ENCODE measurements at places on chromosomes 1 and 21.

DNA sequence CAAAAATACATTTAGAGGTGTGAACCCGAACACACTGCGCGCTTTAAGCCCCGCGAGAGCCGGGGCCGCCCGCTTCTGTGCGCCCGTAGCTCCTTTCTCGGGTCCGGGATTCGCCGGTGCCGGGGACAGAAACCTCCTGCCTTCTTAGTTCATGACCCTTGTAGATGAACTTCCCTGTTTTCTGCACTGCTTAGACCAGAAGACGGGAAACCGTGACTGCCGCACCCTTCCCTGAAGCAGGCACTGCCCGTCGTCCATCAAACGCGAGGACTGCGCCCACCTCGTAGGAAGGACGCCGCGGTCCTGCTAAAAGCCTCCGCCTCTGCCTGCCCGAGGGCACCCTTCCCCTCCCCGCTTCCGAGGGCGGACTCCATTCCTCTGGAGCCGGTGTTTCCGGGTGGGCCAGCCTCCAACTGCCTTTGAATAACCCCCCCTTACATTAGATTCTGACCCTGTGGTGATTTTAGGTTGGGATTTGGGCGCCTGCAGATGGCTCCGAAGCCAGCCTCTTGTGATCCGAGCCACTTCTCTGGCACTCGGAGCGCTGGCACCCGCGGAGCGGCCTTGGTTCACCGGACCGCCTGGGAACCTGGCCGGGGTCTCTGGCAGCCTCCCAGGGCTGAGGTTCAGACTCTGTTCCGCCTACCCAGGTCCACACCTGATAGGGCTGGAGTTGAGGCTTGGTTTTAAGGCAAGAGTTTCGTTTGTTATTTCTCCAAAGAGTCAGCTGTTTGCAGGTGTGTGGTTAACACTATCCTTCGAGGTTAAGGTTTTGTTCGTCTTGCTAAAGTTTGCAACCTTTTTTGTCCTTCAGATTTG is 1.2 kb upstream of the PTTG1IP start:
- H3K4me3 ChIP-seq = peak overlapping the region; percentile 92
- peak overlapping the region; percentile 96 for H3K27ac ChIP-seq
- H3K27me3 ChIP-seq = no peaks in the 10 kb centered on the region
- H3K4me1 ChIP-seq = peaks cover 40% of the 10 kb centered on the region
- H3K36me3 ChIP-seq = no peaks in the 10 kb centered on the region

GRCh38 chr1:154270833-154271232 is 1.6 kb upstream of the HAX1 start:
- H3K27me3 ChIP-seq = no peaks in the 10 kb centered on the region
- no peak overlapping the region for H3K4me3 ChIP-seq
- peaks cover 26% of the 10 kb centered on the region for H3K4me1 ChIP-seq
- H3K36me3 ChIP-seq = peaks cover 75% of the 10 kb centered on the region

- no peaks in the 10 kb centered on the region for H3K27me3 ChIP-seq
- no peaks in the 10 kb centered on the region for H3K36me3 ChIP-seq
- no peaks in the 10 kb centered on the region for H3K4me1 ChIP-seq
- H3K27ac ChIP-seq = no peak overlapping the region
- DNase-seq = no peak
Observed at GRCh38 chr1:22247527-22248245, 104.8 kb upstream of the WNT4 start.

- no peak overlapping the region for H3K4me3 ChIP-seq
- no peaks in the 10 kb centered on the region for H3K36me3 ChIP-seq
- H3K27me3 ChIP-seq = no peaks in the 10 kb centered on the region
- no peak for DNase-seq
- H3K27ac ChIP-seq = no peak overlapping the region
Observed at GRCh38 chr1:35151220-35151619, 41.7 kb downstream of the SFPQ start.

DNA sequence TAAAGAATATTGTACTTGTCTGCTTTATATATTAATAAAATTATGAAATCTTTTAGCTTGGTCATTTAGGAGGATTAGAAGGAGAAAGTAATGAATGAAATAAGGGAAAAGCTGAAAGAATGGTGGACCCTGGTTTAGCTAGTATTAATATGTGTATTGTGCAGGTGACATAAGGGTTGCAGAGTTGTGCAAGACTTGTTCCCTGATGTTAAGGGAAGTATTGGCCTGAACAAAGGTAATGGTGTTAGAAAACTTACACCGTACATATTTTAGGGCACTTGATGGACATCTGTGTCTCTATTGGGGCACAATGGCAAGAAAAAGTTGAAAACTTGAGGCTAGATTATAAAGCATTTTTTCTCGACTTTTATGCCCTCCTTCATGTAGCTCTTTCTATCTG is 32.2 kb downstream of the SOAT1 start:
- no peak overlapping the region for H3K27ac ChIP-seq
- H3K4me1 ChIP-seq = no peaks in the 10 kb centered on the region
- H3K27me3 ChIP-seq = no peaks in the 10 kb centered on the region
- DNase-seq = no peak
- H3K4me3 ChIP-seq = no peak overlapping the region

DNA sequence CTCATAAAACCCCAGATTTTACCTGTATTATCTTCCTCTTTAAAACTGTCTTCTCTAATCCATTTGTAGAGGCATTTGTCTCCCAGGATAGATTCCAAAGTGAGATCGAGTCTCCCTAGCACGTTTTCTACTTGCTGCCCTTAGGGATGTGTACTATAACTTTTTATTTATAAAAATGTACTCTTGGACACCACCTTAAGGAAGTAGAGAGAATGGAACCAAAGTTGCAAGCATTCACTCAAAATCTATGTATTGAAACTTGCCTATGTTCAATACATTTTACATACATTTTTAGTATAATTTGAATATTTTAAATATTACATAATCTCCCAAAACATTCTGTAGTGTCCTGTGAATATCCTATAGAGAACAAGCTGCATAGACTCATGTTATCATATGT is 842 bp upstream of the SPRR2A start:
- no peak overlapping the region for H3K4me3 ChIP-seq
- no peaks in the 10 kb centered on the region for H3K36me3 ChIP-seq
- H3K27me3 ChIP-seq = no peaks in the 10 kb centered on the region
- no peak for DNase-seq

GRCh38 chr1:4696753-4697152 is 42.3 kb downstream of the AJAP1 start:
- no peaks in the 10 kb centered on the region for H3K4me1 ChIP-seq
- no peak for DNase-seq
- H3K4me3 ChIP-seq = no peak overlapping the region
- no peak overlapping the region for H3K27ac ChIP-seq

- no peak for DNase-seq
- peaks cover 33% of the 10 kb centered on the region for H3K4me1 ChIP-seq
- no peaks in the 10 kb centered on the region for H3K36me3 ChIP-seq
- H3K27ac ChIP-seq = peak overlapping the region; percentile 71
- no peaks in the 10 kb centered on the region for H3K27me3 ChIP-seq
Observed at GRCh38 chr1:184945678-184946412, 28.5 kb downstream of the NIBAN1 start.

DNA sequence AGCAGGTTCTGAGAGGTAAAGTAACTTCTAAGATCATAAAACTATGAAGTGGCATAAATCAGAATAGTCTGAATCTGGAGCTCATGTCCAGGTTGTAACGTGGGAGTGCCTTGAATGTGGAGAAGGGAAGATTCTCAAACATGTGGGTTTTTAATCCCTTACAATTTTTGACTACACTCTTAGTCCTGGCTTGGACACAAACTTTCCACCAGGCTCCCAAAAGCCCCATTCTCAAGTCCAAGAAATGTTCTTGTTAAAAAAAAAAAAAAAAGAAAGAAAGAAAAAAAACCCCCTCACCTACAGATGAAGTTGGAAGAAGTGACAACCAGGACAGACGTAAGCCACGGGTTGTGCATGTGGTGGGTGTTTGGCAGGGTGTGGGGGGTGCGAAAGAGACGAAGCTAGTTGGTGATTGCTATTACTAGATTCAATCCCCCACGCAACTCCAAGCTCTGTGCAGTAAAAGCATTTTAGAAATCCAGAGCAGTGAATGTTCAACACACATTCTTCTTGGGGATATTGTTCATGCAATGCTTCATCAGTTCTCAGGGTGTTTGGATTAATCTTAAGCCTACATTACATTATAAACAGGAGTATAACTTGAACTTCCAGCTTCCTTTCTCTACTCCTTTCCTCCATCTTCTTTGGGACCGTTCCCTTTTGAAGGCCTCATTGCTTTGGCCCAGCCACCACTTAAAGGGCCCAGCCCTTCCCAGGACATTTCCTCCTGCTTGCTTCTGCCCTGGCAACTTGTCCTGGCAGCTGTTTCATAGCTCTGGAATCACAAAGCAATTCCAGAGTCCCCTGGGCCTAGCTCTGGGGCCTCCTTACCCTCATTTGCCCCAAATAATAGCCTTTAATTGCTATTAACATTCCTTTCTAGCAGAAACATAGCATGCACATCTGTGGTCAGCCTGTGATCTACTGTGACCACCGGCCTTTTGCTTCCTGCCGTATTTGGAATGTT is 41.8 kb downstream of the PHC2 start:
- H3K36me3 ChIP-seq = no peaks in the 10 kb centered on the region
- DNase-seq = no peak
- no peaks in the 10 kb centered on the region for H3K4me1 ChIP-seq
- H3K4me3 ChIP-seq = no peak overlapping the region

DNA sequence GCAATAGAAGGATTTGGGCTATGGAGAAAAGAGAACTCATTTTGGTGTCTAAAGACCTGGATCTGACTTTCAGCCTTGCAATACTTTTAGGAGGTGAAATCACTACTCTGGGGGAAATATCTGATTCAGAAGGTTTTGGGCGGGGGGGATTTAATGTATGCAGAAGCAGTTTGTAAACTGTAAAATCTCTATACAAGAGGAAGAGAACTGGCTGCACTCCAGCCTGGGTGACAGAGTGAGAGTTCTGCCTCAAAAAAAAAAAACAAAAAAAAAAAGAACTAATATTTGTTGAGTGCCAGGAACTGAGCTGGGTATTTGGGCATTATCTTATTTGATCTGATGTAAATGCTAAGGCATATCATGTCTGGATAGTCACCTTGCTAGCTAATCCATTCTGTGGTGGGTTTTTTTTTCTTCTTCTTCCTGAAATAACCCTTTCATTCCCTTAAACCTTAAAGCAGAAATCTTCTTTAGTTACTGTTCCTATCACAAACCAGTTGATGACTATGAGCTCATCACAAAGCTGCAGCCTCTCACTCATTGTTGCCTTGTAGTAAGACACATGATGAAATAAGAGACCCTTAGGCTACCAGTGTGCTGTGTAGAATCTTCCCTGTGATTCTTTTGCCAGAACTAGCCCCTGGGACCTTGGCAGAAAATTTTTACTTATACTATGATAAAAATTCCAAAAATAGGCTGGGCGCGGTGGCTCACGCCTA is 35.6 kb upstream of the SLC16A1 start:
- no peaks in the 10 kb centered on the region for H3K27me3 ChIP-seq
- no peak overlapping the region for H3K27ac ChIP-seq
- no peaks in the 10 kb centered on the region for H3K4me1 ChIP-seq
- no peak for DNase-seq
- H3K4me3 ChIP-seq = no peak overlapping the region
- no peaks in the 10 kb centered on the region for H3K36me3 ChIP-seq

DNA sequence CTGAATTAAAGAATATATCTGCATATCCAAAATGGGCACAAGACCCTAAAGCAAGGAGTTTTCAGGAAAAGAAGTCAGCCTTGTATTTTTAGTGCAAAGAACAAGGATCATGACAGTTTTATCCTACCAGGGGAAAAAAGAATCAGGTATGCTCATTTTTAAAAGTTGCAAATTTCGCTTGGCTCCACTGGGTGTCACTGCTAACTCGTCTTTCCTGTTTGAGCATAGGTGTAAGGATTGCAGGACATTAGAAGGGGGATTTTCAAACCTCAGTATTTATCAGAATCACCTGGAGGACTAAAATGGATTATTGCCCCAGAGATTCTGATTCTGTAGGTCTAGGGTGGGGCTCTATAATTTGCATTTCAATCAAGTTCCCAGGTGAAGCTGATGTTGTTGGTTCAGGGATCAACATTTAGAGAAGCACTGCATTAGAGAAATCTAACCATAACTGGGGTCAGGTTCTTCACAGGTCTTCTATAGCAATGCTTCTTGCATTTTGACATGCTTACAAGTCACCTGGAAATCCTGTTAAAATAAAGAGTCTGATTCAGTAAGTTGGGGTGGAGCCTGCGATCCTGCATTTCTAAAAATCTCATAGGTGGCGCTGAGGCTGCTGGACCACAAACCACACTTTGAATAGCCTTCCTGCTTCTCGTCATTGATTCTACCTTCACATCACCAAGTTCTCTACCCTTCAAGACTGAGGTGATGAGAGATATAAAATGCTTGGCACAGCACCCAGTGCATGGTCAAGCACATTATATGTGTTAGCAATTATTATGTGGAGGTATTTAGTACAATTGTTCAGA is 39.6 kb downstream of the NUF2 start:
- no peak overlapping the region for H3K27ac ChIP-seq
- no peak for DNase-seq
- peaks cover 18% of the 10 kb centered on the region for H3K27me3 ChIP-seq
- no peaks in the 10 kb centered on the region for H3K36me3 ChIP-seq

- H3K4me3 ChIP-seq = no peak overlapping the region
- peak; percentile 82 for DNase-seq
- H3K27me3 ChIP-seq = no peaks in the 10 kb centered on the region
Observed at GRCh38 chr1:15430787-15431570, 7.3 kb upstream of the CTRC start.

- no peak overlapping the region for H3K27ac ChIP-seq
- no peaks in the 10 kb centered on the region for H3K27me3 ChIP-seq
- H3K36me3 ChIP-seq = no peaks in the 10 kb centered on the region
- peaks cover 4% of the 10 kb centered on the region for H3K4me1 ChIP-seq
- DNase-seq = peak; percentile 37
Observed at GRCh38 chr1:151606384-151606783, 5.5 kb upstream of the SNX27 start.

DNA sequence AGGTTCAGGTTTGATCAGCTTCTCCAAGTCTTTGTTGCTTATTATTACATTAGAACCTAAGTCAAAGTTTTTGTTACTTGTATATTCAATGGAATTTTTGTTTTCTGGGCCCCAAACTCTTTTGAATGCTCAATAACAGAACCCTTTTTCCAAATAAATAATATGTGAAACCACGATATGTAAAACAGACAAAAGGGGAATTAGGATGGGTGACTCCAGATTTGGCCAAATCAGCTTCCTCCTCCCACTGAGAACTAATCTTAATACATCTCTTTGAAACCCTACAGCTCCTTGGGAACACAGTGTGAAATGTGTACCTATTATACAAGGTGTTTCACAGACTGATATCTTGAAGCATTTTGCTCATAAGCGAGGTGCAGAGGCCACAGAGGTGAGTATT is 67.0 kb upstream of the TNFSF18 start:
- no peak for DNase-seq
- peaks cover 12% of the 10 kb centered on the region for H3K4me1 ChIP-seq
- H3K4me3 ChIP-seq = no peak overlapping the region
- H3K27ac ChIP-seq = no peak overlapping the region
- no peaks in the 10 kb centered on the region for H3K27me3 ChIP-seq

DNA sequence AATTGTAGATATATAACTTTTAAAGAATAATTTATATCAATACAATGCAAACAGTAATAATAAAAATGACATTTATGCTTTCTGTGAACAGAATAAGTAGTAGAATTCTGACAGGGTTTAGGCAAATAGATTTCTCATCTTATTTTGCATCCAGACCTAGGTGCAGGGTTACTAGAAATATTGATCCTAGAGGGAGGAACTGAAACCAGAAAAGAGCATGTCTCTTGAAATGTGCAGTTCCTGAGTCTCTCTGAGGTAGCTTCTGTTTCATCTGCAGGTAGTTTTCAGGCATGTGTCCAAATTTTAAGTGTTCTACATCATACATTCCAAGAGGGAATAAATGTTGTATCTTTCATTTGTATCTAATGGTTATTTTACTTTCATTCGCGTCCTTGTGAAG is 631.9 kb upstream of the ADGRL4 start:
- no peak overlapping the region for H3K4me3 ChIP-seq
- no peaks in the 10 kb centered on the region for H3K36me3 ChIP-seq
- no peaks in the 10 kb centered on the region for H3K27me3 ChIP-seq
